Aorta (tissue), 5 donors: ENCODE measurements at places on chromosomes 2 and 18. TPM values are rescaled to one million over a fixed set of nuclear protein-coding genes. Genes with fewer than 3 reads are reported as not detected.
A peak's percentile ranks its signal among the peaks of the same experiment; 100 is the strongest.

- no peaks in the 10 kb centered on the region for H3K36me3 ChIP-seq
- no peaks in the 10 kb centered on the region for H3K27me3 ChIP-seq
- H3K27ac ChIP-seq = no peak overlapping the region
Measured at GRCh38 chr2:72602095-72602494, 223.7 kb downstream of the EXOC6B start.

Gene NOSTRIN
- polyA plus RNA-seq = 0.10 TPM

DNA sequence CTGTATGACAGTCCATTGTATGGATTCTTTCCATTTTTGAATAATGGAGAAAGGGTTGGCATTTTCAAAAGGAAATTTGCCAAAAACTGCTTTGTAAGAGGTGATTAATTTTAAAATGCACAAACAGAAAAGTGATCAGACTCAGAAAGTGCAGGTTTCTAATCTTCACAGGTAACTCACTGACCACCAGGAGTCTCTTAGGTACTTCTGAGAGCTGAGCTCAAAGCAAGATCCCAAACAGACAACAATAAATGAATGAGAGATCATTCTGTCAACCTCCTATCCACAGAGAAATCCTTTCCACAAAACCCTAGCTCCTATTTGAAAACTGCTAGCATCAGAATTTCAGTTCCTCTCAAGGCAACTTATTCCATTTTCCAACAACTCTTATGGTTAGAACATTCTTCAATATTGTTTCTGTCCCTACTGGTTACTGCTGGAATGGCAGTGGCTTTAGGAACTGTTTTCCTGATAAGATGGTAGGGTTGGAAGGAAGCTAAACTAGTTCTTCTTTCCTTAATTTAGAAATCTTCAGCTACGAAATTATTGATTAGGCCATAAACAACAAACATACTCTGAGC is 20.6 kb upstream of the HAAO start:
- H3K4me3 ChIP-seq = no peak overlapping the region
- no peak overlapping the region for H3K27ac ChIP-seq
- H3K36me3 ChIP-seq = no peaks in the 10 kb centered on the region

Gene DYTN
- polyA plus RNA-seq = not detected

Gene EFR3B
- polyA plus RNA-seq = 0.36 TPM

DNA sequence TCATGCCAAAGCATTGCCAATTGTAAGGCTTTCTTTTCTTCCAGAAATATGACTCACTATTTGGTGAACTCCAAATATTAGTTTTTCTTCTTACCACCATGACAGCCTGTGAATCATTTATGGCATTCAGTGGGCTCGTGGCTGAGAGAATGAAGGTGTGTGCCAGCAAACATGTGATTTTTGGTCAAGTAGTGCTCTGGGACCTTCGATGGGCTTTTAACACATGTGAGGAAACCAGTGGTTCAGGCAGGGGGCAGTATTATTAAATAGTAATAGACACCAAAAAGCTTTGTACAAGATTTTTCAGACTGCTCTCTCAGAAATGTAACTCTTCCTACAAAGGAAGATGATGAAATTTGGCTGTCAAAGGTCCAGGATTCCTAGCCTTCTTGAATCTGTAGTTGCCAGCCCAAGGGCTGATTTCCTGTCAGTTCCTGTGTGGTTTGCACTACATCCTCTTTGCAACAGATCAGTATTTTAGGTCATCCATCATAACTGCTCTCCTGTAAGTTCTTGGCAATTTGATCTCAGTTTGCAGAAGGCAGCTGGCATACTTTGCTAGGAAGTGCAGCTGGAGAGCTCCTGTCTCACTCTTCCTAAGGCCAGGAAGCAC is 64.3 kb downstream of the BABAM2 start:
- no peaks in the 10 kb centered on the region for H3K36me3 ChIP-seq
- H3K4me3 ChIP-seq = no peak overlapping the region
- peak; percentile 74 for DNase-seq
- peaks cover 8% of the 10 kb centered on the region for H3K4me1 ChIP-seq

DNA sequence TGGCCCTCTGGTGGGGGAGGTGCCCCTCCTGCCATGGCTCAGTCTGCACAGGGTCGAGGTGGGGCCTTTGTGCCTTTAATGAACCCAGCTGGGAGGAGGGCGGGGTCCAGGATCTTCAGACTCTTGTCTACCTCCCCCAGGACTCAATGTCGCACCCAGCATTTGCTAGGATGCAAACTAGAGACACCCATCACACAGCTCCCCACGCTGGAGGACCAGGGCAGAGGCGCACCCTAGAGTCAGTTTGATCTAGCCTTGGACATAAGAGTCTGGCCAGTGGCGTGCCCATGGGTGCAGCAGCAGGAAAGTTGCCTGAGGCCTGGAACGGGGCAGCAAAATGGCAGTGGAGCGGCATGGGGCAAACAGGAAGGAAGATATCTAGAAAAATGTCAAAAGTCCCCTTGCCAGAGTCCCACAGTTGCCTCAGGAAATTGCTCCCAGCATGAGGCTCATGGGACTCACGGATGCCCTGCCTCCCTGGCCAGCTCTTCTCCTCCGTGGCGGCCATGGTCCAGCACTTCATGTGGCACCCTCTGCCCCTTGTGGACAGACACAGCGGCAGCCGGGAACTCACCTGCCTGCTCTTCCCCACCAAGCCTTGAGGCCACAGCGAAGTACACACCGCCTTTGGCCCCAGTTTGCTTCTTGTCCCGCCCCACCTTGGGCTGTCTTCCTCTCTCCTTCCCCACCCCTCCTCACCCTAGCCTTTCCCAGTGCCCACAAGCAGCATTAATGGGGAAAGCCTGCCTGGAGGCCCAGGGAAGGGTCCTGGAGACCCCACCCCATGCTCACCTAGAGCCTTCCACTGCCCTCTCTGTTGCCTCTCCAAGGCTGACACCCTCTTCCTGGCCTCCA is 17.7 kb downstream of the SH2D6 start:
- no peak overlapping the region for H3K27ac ChIP-seq
- H3K4me1 ChIP-seq = no peaks in the 10 kb centered on the region
- no peaks in the 10 kb centered on the region for H3K36me3 ChIP-seq
- H3K4me3 ChIP-seq = no peak overlapping the region
- H3K27me3 ChIP-seq = no peaks in the 10 kb centered on the region

Gene DCDC2C
- 10.7 TPM for polyA plus RNA-seq

GRCh38 chr2:167752734-167753133 is 494.7 kb downstream of the STK39 start:
- H3K4me3 ChIP-seq = no peak overlapping the region
- H3K36me3 ChIP-seq = no peaks in the 10 kb centered on the region

- DNase-seq = no peak
- H3K36me3 ChIP-seq = no peaks in the 10 kb centered on the region
- H3K4me1 ChIP-seq = no peaks in the 10 kb centered on the region
Measured at GRCh38 chr18:37547196-37547827, 18.3 kb downstream of the CELF4 start.

DNA sequence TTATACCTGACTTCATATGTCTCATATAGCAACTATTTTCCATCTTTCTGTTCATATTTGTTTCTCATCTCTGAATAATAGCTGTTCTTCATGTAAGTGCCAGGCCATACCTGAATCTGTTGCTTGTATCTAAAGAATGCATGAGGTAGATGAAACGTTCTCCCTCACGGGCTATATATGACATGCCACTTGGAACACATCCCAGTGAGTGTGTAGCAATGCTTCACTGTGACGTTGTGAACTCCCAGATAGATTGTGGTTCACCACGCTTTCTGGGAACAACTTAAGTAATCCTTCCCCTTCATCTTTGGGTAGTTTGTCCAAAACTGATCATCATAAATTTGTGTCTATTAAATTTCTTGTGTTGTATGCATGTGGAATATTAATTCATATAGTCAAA is 60.1 kb downstream of the RDH14 start:
- H3K36me3 ChIP-seq = no peaks in the 10 kb centered on the region
- H3K4me1 ChIP-seq = no peaks in the 10 kb centered on the region
- DNase-seq = no peak
- no peak overlapping the region for H3K4me3 ChIP-seq

DNA sequence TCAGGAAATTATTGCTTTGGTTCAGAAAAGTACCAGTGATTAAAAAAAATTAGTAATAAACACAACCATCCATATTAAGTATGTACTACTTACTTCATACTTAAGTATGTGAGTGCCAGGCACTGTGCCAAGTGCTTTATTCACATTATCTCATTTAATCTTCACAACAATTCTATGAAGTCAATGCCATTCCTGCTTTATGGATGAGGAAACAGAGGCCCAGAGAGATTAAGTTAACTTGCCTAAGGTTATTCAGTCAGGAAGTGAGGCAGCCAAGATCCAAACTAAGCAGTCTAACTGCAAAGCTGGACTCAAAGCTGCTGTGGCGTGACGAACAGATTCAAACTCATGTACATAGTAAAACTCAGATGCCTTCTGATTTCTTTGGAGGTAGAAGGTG is 22.3 kb downstream of the DTNB start:
- peaks cover 4% of the 10 kb centered on the region for H3K4me1 ChIP-seq
- DNase-seq = no peak
- H3K4me3 ChIP-seq = no peak overlapping the region
- H3K27me3 ChIP-seq = no peaks in the 10 kb centered on the region
- no peak overlapping the region for H3K27ac ChIP-seq
- H3K36me3 ChIP-seq = no peaks in the 10 kb centered on the region
